ENCODE measurements at places on chromosomes 11 and 22.

GRCh38 chr22:50138041-50138440 lies 32.5 kb upstream of the PANX2 start:
- DNase-seq = no peak

GRCh38 chr22:27488456-27489177 lies 312.9 kb downstream of the MN1 start:
- DNase-seq = no peak

DNA sequence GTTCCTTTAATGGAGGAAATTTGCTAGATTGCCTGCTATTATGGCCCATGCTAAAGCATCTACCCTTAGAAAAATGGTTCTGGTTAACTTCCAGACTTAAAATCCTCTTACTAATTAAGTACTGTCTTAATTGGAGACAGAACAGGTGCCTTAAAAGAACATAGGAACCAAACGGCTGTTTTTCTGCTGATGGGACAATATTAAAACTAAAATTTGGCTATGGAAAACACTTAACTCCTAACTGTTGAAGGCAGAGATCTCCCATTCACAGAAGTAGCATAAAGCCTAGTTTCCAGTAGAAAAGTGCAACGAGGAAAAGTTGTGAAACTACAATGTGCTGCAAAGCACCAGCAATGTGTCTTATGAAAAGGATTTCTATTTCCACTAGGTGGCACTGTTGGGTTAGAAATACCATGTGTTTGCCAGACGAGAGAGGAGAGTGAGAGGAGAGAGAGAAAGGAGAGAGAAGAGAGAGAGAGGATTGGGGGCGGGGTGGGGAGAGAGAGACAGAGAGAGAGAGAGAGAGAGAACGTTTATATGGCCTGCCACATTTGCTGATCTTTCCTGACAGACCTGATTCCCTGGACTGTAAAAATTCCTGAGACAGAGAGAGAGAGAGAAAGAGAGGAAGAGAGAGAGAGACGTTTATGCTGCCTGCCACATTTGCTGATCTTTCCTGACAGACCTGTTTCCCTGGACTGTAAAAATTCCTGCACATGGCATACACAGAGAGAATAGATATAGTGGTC lies 51.5 kb downstream of the FAM181B start:
- peak; percentile 95 for DNase-seq

DNA sequence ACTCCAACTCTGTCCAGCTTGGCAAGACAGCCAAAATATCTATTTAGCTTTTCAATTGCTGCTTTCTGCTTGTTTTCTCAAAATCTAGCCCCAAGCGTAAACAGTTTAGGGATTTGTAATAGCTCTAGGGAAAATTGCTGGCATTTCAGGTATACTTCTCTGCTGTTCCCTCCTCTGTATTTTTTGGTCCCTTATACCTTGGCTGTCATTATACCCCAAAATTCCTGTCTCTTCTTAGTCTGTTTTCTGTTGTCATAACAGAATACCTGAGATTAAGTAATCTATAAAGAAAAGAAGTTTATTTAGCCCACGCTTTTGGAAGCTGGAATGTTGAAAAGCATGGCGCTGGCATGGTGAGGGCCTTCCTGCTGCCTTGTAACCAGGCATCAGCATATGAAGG lies 23.5 kb downstream of the MCAM start:
- no peak for DNase-seq

DNA sequence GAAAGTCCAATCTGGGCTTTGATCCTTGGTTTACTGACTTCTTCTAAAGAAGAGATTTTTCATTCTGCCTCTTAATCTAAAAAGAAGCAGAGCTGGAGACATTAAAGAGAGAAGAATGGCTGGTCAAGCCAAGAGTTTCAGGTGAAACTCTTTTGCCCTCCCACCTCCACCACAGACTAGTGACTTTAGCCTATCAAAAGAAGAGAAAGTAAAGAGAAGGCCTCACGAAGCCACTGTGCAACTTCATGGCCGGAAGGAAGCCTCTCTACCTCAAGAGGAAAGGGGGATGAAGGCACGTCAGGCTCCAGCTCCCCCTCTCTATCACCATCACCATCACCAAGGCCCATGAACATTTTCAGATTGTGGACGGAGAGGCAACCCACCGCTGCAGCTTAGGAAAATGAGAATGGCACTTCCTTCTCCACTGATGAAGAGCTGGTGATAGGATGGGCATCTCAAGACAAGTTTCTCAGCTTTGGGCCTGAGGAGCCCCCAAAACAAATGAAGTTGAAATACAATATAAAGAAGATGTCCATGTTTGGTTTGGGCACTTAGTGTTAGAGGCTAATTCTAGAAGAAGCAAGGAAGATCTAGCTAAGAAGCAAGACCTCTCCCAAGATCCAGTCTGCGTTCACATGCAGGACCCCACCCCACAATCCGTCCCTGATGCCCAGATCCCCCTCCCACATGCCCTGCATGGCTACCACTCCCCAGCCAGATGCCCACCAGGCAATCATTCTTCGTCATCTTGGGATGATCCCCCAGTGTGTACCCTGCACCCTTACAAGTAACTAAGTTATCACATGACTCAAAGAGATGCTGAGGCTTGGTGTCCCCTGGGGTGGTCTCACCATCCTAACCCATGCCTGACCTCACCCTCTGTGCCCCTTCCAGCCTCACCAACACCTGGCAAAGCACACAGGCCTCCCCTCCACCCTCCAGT lies 52.6 kb downstream of the IGSF9B start:
- DNase-seq = no peak

DNA sequence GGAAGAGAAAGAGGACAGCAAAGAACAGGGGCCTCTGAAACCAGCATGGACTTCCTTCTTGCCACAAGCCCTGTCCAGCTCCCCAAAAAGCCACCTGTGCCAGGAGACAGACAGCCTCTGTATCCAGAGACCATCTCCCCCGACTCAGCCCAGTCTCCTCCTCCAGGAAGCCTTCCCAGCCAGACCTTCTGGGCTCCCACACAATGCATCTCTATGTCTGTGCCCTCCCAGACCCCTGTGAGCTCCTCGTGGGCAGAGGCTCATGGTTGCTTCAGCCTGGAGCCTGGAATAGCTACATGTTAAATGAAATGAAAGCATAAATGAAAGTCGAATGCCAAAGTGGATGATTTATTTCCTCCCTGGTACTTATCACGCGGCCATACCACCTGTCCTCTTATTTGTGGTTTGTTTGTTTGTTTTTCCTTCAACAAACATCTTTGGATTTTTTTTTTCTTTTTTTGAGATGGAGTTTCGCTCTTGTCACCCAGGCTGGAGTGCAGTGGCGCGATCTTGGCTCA lies 7.3 kb upstream of the ARAP1 start:
- DNase-seq = peak; percentile 93

DNA sequence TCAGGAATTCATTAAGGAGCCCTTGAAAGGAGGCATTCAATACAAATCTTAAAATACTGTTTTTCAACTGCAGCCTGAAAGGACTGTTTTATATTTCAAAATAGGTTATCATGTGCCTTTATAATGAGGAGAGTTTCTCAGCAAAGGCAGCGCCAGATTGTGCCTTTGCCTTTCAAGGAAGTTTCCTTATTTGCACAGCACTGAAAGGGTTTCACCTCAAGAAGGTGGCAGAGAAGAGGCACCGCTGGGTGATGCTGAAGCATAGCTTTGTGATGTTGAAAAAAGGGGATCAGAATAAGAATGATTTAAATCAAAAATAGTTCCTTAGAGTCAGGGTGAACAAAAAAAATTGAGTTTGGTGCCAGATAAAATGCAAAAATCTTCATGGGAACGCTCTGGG lies 601.0 kb upstream of the KIRREL3 start:
- no peak for DNase-seq

- DNase-seq = no peak
Measured at GRCh38 chr22:23002612-23003180, 67.6 kb upstream of the GNAZ start.

DNA sequence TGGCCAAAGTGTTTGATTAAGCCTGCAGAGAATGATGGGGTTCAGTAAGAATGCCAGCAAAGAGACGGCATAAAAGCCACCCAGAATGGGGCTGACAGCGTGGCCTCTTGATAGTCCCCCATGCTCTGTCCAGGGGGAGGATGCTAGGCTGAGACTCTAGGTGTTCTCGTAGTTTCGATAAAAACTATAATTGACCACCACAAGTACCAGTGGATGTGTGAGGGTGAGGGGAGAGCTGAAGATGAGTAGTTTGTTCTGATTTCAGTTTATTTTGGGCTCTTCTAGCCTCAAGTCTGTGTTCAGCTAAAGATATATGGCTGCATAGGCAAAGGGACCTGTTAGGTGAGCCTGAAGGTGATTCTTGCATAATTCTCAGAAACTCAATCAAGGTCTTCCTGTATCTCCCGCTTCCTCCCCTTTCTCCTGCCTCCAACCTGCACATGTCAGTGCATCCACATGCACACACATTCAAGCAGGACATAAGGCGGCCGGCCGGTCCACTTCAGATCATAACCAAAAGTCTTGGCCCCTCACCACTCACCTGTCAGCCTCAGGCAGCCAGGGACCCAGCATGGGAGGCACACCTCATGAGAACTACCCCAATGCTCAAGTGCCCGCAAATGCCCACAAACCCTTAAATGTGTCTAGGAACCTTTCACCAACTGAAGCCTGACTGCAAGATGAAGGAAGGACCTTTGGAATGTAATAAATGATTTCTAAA lies 31.2 kb downstream of the FLI1 start:
- no peak for DNase-seq

DNA sequence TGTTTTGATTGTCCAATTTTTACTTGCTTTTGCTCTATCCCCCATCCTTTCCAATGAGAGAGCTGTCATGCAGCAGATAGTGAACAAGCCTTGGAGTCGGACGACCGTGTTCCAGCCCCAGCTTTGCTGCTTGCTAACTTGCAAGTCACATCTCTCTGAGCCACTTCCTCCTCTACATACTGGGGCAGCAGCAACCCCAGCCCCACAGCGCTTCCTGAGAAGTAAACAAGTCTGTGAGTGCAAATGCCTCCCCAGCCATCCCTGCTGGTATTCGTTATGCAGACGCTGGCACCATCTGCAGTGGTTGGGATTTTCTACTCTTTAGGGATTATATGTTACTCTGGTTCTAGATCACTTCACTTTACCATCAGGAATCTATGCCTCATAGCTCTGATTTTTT lies 35.0 kb downstream of the TPBGL start:
- DNase-seq = peak; percentile 54

DNA sequence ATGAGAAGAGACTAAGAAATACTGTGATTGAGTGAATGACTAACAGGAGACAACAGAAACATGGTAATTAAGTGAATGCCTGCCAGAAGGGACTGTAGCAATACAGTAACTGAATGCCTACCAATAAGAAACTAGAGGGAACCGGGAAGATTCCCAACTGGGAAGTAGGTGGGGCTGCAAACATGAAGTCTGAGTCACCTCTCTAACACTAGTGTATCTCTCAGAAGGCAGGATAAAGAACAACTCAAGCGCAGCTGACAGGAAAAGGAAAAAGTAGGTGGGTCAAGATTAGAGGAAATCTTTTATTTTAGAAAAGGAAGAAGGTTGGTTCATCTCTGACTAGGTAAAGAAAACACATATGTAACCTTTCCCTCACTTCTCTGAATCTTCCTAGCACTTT lies 14.0 kb downstream of the C11orf42 start:
- DNase-seq = no peak

- no peak for DNase-seq
Measured at GRCh38 chr11:65362966-65363365, 8.4 kb downstream of the TIGD3 start.

DNA sequence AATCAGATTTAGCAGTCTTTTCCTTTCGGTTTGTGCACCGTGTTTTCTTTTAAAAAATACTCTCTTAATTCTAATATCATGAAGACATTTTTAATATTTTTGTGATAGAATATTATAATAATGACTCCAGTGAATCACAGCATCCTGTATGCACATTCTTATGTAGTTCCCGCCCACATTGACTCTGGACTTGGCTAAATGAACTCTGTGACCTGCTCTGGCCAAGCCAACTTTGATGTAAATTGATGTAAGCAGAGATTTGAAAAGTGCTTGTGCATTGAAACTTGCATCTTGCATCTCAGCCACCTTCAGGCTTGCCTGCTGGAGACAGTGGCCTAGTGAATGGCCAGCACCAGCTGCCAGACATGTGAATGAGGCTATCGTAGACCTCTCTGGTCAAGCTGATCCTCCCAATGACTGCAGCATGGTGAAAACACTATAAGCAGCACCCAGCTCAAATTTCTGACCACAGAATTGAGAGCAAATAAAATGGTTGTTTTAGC lies 29.2 kb upstream of the PGM2L1 start:
- no peak for DNase-seq

DNA sequence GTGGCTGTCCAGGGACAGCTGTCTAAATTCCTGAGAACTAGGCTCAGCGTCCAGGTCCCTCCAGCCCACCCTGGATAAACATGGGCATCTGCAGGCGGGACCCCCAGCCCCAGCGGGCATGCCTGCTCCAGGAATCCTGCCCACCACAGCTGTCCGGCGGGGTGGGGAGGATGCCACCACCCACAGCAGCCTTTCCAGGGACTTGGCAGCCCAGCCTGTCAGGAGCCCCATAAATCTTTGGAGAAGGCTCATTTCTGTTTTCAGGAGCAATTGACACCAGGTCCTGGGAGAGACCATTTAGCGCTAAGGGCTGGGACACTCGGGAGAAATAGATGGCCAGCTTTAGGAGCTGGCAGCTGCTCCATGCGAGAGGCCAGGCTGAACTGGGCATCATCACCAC lies 358.9 kb downstream of the CADM1 start:
- DNase-seq = no peak

DNA sequence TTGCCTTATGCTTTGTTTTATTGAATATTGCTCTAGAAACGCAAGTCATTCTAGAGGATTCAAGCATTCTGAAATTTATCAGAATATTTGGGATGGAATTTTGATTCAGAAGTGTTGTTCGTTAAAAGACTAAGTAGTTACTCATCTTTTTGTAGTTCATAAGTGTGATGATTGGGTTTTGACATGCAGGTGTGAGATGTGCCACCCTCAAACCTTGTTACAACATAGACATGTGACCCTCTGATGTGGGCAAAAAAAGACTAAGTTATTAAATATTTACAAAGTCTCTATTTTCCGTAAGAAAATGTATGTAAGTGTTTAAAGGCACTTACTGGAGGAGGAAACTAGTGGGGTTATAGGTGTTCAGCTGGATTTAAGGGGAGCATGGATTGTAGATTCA lies 8.9 kb downstream of the YWHAH start:
- DNase-seq = no peak

DNA sequence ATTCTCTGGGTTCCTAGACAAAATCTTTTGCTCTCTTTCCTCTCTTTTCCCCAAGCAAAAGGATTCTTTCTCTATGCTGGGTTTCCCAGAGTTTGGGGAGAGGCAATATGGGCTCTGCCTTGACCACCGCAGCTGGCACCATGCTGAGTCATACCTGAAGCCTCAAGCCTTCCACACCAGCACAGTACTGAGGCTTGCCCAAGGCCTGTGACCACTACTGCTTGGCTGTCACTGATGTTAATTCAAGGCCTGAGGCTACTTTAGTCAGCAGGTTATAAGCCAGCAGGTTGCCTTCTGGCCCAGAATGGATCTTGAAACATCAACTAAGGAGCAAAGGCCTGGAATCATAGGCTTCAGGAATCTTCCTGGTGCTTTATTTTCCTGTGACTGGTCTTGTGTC lies 185.3 kb downstream of the DYNC2H1 start:
- no peak for DNase-seq

DNA sequence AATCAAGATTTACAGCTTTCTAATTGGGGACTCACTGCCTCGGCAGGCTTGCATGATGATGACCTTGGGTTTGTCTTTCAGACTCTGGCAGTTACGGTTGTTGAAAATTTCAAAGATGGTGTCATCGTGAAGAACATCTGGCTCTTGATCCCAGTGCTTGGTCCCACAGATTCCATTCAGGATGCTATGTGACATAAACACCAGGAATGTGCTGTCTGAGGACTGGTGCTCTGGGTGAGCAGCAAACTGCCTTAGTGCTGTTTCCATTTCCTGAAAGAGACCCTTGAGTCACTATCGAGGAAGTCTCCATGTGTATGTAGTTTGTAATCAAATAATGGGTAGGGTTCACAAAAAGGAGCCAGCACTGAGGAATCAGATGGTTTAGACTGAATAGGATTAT lies 7.1 kb downstream of the CASP12 start:
- no peak for DNase-seq
